ENCODE measurements at places on chromosomes 16 and 17.

DNA sequence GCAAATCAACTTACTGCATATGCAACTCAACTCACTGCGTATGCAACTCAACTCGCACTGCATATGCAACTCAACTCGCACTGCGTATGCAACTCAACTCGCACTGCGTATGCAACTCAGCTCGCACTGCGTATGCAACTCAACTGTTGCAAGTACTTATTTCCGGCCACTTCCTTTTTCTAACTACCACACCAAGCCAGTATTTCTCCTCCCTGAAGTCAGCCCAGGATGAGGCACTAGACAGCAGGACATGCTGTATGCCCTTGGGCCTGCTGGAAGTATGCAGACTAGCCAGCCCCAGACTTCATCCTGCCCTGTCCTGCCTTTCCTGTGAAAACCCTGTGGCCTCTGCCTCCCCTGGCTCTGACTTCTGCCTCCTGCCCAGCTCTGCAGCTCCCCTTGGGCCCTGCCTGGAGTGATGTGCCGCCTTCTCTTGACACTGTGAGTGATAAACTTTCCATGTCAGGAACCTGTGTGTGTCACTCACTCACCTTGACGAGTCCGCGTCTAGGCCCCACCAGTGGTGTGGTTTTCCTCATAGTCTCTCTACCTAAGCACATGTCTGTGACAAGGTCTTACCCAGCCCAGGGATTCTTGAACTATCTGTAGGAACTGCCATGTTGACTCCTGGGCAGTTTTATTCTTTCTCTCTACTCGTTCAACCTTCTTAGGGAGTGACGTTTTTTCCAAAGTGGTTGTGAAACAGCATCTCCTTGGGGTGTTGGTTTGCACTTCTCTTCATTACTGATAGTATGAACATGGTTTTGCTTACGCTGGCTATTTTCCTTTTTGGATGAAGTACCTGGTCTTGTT lies 16.4 kb downstream of the ZNF778 start:
- DNase-seq, result no peak

DNA sequence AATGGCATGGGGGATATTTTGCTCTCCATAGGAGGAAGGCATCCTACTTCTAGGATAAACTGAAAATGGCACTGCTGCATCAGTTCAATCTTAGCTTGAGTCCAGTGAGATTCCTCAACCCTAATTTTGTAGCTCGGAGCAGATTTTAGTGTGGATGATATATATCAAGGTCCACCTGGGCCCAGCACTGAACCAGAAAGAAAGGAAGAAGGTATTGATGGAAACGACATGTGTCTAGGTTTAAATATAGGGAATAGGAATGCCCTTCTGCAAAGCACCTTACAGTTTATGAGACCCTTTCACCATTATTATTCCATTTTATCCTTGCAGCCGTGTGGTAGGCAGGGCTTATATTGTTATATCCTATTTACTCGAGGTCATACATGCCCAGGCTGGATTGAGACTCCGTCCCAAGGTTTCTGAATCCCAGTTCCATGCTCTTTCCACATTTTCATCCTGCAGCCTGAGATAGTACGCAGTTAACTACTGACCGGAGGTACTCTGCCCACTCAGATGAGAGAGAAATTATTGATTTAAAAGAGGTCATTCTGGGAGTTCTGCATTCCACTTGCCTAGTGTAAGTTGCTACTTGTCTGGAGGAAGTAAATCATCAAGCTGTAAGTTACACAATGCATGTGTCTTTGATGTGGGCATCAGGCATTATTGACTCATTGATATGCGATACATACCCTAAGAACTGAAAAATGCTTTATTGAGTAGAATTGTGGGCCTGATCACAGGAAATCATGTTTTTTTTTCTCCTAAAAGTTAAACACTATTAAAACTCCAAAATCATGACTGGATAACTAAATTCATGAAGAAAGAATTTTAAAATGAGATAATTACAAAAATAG lies 10.1 kb downstream of the KRT39 start:
- DNase-seq, result peak; percentile 100

- no peak for DNase-seq
These were observed 1.9 kb downstream of the CEMP1 start for GRCh38 chr16:2529061-2529931.

GRCh38 chr16:48575471-48576050 lies 34.4 kb downstream of the N4BP1 start:
- no peak for DNase-seq

DNA sequence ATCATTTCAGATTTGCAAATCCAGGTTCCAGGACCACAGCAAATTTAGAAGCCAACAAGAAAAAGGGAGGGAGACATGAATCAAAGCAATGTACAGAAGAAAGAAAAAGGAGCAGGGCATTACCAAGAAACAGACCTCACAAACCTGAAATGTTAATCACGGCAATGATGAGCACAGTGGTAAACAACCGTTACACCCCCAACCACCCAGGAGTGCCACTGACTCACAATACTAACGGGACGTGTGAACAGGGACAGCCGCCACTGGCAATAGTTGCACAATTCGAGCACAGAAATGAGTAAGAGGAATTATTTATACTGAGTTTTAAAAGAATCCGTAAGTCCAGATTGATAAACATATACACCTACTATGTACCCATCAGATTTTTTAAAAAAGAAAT lies 13.8 kb downstream of the USP22 start:
- peak; percentile 93 for DNase-seq

- DNase-seq, result peak; percentile 21
These were observed 148.5 kb upstream of the WSCD1 start for GRCh38 chr17:5921512-5922282.

DNA sequence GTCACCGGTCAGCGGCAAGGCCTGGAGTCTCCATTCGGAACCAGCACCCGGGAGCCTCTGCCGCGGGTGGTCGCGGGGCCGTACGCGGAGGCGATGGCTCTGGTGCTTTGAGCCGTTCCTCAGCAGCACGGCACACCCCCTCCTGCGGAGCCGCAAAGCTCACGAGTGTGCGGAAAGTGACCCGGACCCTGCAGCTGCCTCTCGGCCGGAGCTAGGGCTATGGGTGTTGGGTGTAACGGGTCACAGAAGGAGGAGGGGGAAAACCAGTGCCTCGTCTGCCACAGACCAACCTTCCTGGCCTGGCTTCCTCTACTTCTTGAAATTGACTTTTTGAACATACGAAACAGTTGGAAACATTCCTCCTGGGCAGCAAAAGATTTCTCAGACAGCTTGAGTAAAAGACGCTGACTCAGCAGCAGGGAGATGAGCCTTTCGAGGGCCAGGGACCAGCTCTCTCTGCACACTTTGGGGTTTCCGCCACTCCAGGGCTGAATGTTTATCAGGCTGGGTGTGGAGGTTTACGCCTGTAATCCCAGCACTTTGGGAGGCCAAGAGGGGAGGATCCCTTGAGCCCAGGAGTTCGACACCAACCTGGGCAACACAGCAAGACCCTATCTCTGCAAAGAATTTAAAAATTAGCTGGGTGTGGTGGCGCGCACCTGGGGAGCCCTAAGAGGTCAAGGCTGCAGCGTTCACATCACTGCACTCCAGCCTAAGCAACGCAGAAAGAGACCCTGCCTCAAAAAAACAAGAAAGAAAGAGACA lies 26.4 kb upstream of the PITPNA start:
- DNase-seq, result no peak

- DNase-seq, result no peak
These were observed 1.8 kb upstream of the CD300C start for GRCh38 chr17:74547736-74548135.

DNA sequence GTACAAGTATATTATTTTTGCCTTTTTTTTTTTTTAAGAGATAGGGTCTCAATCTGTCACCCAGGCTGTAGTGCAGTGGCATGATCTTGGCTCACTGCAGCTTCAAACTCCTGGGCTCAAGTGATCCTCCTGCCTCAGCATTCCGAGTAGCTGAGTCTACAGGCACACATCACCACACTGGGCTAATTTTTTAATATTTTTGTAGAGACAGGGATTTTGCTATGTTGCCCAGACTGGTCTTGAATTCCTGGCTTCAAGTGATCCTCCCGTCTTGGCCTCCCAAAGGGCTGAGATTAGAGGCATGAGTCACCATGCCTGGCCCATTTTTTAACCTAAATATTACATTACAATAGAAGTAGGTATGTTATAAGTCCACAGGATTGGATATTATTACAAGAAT lies 3.2 kb downstream of the TERB1 start:
- DNase-seq, result peak; percentile 3

DNA sequence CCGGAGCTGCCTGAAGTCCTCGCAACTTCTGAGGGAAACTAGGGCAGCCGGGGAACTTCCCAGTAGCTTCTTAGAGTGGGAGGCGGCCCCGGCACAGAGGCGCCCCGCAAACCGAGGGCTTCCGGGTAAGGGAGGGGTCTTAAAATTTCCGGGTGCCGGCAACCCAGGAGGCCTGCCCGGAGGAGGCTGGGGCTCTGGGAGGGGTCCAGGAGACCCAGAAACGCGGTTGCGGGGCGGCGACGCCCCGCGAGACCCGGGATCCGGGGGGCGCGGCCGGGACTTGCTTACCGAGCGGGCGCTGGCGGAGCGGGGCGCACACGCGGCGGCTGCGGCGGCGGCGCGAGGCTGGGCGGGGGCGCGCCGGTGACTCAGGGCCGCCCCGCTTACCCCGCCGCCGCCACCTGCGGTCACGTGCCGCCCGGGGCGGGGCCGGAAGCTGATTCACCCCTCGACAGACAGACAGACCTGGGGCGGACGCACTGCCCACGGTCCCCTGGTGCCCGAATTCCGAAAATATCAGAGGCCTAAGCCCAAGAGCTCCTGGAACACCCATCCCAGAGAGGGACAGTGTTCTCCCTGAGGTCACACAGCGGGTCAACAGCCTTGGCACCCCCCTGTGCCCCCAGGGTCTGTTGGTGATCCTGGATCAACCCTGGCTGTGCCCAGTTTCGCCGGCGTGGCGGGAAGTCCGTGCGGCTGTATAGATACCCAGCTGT lies at the start of gene FAM83G:
Gene FAM83G (minus strand): TSS at position 344 of the 716 bp plus-strand sequence. CDS start 723 bp downstream, outside the sequence.
- DNase-seq, result peak; percentile 74

GRCh38 chr16:55506083-55506482 lies 2.8 kb upstream of the LPCAT2 start:
- DNase-seq, result no peak

GRCh38 chr16:11692651-11693050 lies 24.4 kb downstream of the SNN start:
- DNase-seq, result no peak

DNA sequence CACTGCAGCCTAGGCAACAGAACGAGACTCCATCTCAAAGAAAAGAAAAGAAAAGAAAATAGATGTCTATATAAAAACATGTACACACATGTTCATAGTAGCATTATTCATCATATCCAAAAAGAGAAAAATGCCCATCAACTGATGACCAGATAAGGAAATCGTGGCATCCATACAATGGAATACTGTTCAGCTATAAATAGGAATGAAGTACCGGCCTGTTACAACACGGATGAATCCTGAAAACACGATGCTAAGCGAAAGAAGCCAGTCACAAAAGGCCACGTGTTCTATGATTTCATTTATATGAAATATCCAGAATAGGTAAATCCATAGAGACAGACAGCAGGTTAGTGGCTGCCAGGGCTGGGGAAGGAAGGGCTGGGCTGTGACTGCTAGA lies 65.8 kb downstream of the TBC1D16 start:
- DNase-seq, result peak; percentile 23

GRCh38 chr16:29831490-29831889 lies 11.2 kb downstream of the MVP start:
- DNase-seq, result no peak

DNA sequence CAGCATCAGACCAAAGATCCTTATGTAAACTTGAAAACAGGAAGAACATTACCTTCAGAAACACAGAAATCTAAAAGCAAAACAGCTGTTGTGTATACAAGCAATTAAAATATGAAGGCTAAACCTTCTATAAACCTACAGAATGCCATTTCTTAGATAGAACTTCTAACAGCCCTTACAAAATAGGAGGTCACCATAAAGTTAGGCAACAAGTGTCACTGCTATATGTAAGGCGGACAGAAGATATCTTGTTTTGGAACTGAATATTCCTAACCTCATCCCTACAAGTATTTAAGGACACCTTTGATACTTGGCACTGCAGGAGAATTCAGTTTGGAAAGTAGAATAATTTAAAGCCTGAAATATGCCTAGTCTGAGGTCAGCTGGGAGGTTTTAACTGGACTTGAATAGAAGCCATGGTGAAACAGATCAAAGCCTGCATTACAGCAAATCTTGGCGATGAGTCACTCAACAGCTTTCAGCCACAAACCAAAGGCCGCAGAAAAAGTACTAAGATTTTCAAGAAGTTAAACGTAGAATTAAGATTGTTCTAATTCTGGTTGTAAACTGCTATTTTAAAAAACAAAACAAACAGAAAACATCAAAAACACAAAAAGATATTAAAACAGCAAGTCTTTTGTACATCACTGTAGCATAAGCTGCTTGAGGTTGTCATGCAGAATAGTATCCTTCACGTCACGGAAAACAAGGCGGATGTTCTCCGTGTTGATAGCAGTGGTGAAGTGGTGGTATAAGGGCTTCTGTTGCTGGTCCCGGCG lies 42.7 kb downstream of the GNA13 start:
- peak; percentile 66 for DNase-seq

GRCh38 chr17:45231481-45232116 lies 9.9 kb downstream of the FMNL1 start:
- no peak for DNase-seq

GRCh38 chr16:1810106-1810505 lies 16.5 kb downstream of the HAGH start:
- no peak for DNase-seq

DNA sequence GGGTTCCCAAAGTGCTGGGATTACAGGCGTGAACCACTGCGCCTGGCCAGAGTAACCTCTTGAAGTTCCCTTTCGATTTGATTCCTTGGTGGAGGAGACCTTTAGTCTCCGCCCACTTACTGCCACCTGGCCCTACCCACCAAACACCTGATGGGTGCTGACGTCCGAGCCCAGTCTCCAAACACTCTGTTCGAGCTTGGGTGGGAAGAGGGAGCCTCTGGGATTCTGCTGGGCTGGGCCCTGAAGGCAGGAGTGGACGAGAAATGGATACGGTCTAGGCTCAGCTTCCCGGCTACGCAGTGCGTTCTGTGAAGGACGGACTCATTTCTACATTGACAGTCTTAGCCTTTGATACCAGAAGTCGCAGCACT lies 870 bp upstream of the ITGA3 start:
- DNase-seq, result peak; percentile 91

- DNase-seq, result no peak
These were observed 589.2 kb downstream of the CDH11 start for GRCh38 chr16:64532691-64533090.

DNA sequence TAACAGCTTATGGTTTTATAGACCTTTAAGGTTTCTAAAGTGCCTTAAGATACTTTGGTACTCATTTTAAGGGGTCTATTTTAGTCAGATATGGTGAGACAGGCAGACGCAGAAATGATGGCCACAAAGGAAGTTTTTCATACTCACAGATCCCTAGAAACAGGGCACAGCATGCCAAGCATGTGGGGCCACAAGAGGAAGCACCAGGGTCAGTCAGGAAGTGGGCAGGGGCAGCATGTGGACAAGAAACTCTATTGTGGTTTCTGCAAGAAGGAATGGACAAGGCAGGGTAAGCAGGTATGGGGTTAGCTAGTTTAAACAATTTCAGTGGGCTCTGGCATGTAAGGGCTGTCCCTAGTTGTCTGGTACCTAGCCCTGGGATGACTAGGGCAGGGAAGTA lies 8.5 kb downstream of the EFCAB3 start:
- DNase-seq, result no peak
